Smooth muscle cell of bladder (primary cell): ENCODE measurements at places on chromosomes 3 and 15. TPM values are rescaled to one million over a fixed set of nuclear protein-coding genes. Genes with fewer than 3 reads are reported as not detected.

The TAGLN3 gene
- total RNA-seq = 0.71 and 0.74 TPM in 2 replicates

The PPP2R3A gene
- 7.0 and 7.5 TPM in 2 replicates for total RNA-seq

The ASB14 gene
- total RNA-seq = under 0.01 TPM in 1 of 2 replicates, not detected in the other

The SAMMSON gene
- total RNA-seq = not detected in 2 replicates

The GPR87 gene
- total RNA-seq = under 0.01 TPM in 1 of 2 replicates, not detected in the other

The MCTP2 gene
- 8.7 and 20.1 TPM in 2 replicates for total RNA-seq

The SCN11A gene
- total RNA-seq = under 0.01 TPM in 2 replicates

The CCDC71 gene
- 15.7 and 16.2 TPM in 2 replicates for total RNA-seq

The TXNRD3 gene
- total RNA-seq = 14.3 and 16.2 TPM in 2 replicates

The TMEM212 gene
- not detected in 2 replicates for total RNA-seq

The VEPH1 gene
- total RNA-seq = 83.7 and 98.0 TPM in 2 replicates

The SLC51A gene
- total RNA-seq = not detected in 2 replicates

The PDZRN3 gene
- total RNA-seq = 72.0 and 77.3 TPM in 2 replicates

The IMPG2 gene
- 0.14 and 0.18 TPM in 2 replicates for total RNA-seq

The APOD gene
- 0.18 and 0.43 TPM in 2 replicates for total RNA-seq

The SPINK8 gene
- total RNA-seq = not detected in 2 replicates

The GRAMD1C gene
- total RNA-seq = 1.3 and 2.1 TPM in 2 replicates

The STRC gene
- total RNA-seq = not detected in 2 replicates

The CD200R1 gene
- total RNA-seq = under 0.01 TPM in 1 of 2 replicates, not detected in the other

The PLOD2 gene
- total RNA-seq = 239 and 311 TPM in 2 replicates

The STRIT1 gene
- not detected in 2 replicates for total RNA-seq

The RTP3 gene
- not detected in 2 replicates for total RNA-seq

The ERICH6 gene
- total RNA-seq = under 0.01 TPM in 1 of 2 replicates, not detected in the other

The MAP6D1 gene
- 0.57 and 1.6 TPM in 2 replicates for total RNA-seq

The IQCF5 gene
- not detected in 2 replicates for total RNA-seq

The GUCA1C gene
- total RNA-seq = not detected in 2 replicates

The MGA gene
- total RNA-seq = 18.5 and 28.5 TPM in 2 replicates

The VIPR1 gene
- total RNA-seq = not detected in 2 replicates

The DUOXA1 gene
- not detected in 2 replicates for total RNA-seq

The SLC12A1 gene
- total RNA-seq = not detected in 2 replicates

The DLEC1 gene
- 0.09 and 0.14 TPM in 2 replicates for total RNA-seq

The SETD5 gene
- total RNA-seq = 35.0 and 38.9 TPM in 2 replicates

The SERPINI2 gene
- not detected in 2 replicates for total RNA-seq

The PRR20G gene
- total RNA-seq = not detected in 2 replicates
